ENCODE measurements at places on chromosomes 1 and 21.

DNA sequence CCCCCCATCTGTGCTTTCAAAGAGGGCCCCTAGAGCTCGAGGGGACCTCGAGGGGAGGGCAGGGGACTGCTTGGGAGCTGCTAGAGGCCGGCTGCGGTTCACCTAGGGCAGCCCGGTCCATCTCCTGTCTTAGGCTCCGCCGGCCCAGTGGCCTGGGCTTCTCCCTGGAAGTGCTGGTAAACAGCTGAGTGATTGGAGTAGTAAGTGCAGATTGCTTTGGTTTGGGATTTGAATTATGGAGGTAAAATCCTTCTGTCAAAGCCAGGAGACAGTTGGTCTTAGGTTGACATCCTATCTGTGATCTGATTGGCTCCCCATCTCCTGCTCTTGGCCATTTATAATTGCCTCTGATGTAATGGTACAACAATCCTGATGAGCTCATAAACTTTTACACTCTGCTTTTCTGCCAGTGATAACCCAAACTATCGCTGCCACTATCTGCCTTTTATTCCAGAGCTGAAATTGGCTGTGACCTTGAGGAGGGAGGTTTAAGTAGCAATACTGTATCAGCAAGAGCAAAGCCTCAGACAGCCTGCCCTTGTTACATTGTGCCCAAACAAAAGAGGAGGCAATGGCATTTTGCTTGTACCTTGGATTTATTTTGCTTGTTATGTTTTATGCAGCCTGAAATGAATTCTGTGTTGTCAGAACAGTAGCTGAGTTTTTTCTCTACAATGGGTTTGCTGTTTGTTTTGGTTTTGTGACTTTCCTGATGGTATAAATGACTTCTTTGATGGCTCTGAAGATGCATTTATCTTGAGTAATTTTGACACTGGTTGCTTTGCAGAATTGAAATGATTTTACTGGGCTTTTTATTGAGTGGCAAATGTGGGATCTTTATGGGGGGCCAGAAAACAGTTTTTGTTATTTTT lies 2.4 kb downstream of the ARID1A start:
- DNase-seq, result peak; percentile 50

DNA sequence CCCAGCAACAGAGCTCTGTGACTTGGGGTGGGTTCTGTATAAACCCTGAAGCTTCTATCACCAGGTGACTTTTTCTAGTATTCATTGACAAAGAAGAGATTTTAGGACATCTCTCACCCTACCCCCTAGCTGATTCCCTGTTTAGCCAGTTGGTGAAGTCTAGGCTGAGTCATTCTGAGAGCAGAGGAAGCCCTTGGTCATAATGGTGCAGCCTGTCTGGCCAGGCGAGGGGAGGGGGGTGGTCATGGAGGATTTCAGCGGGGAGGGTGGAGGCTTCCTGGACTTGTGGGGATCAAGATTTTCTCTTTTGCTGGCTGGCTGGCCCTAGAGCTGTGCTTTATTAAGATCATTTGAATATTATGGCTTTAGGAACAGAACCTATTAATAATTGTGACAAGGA lies 262.6 kb downstream of the CAMTA1 start:
- no peak for DNase-seq

- DNase-seq, result no peak
Observed at GRCh38 chr21:45320261-45321025, 32.7 kb upstream of the POFUT2 start.

DNA sequence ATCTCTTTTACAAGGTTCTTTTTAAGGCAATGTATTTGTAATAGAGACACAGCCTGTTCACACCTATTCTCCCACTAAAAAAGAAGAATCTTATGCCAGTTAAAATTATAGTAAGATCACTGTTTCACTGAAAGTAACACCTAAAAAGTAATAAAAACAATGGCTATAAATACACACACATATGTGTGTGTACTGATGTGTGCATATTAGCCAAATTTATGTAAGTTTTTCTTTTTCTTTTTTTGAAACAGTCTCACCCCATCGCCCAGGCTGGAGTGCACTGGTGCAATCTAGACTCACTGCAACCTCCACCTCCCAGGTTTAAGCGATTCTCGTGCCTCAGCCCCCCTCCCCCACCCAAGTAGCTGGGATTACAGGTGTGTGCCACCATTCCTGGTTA lies 56.8 kb upstream of the SLC30A10 start:
- DNase-seq, result no peak

DNA sequence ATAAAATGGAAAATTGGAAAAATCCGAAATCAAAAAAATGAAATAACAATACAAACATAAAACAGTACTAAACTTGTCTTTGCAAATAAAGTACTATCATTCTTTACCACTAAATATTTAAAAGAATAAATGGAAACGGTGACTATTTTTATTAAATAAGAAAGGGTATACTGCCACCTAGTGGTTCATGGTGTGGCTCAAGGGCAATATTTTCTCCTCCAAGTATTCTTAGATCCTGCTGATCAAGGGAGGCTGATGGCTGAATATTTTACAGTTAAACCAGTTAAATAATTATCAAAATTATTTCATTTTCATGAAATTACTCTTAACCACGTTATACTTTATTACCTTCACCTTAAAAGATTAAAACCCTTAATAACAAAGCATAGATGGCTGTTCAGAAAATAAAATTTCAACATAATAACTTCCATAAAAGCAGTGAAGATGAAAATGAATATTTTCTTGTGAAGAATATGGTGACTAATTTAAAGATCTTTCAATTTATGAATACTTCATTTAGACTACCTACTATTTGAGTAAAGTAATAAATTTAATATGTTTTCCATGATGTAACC lies 1793.9 kb downstream of the NCAM2 start:
- DNase-seq, result no peak
